EH (cell line): ENCODE measurements at places on chromosomes 11 and 22.
A peak's percentile ranks its signal among the peaks of the same experiment; 100 is the strongest.

DNA sequence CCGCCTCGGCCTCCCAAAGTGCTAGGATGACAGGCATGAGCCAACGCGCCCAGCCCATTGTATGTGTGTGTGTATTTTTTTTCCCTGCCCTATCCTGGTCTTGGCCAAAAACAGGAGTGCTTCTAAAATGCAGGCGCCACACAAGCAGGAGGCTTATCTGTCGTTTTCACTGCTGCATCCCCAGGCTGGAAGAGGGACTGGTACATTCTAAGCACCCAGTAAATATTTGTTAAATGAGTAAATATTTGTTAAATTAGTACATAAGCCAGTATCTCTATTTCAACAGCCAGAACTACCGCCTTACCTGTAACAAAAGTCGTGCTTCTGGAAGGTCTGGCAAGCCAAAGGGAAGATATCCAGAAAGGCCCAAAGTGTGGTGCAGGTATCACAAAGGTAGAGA, 24.9 kb downstream of the ASCC2 start:
- no peak for DNase-seq

DNA sequence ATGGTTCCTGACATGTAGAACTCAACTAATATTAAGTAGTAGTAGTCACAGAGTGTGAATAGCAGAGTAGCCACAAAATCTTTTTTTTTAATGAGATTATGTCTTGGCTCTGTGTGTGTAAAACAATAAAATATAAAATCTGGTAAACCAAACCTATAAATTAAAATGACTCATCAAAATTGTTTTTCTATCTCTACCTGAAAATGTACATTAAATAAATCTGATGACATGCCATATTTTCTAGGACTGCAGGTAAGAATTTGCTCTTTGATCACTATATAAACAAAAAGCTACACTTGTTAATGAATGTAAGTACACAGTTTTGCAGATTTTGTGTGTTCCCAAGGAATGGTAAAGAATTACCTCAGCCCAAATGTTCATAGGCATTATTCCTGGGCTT, 1231.5 kb downstream of the JRKL start:
- DNase-seq, result no peak

- DNase-seq, result no peak
These were observed 67.2 kb downstream of the CECR2 start for GRCh38 chr22:17436382-17436980.

- DNase-seq, result no peak
These were observed 16.4 kb upstream of the MMP7 start for GRCh38 chr11:102546923-102547471.

DNA sequence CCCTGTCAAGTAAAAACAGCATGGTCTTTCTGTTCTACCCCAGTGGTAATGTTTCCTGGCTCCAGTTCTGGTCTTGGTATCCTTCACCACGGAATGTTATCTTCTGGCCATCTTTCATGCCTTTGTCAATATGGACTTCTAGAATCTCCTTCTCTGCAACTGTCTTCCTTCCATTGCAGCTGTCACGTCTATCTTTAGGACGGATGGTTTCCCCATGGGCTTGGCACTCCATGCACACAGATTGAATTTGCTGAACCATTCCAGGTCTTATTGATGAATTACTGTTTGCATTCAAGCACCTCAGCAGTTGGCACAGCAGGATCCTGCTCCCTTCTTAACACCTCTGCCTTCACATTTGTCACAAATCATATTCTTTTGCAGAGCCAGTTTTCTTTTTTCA, 44.9 kb upstream of the SLC25A18 start:
- DNase-seq, result no peak

- peak; percentile 68 for DNase-seq
These were observed 9.7 kb upstream of the RCN1 start for GRCh38 chr11:32081129-32081641.

- no peak for DNase-seq
These were observed 2.4 kb upstream of the ARSA start for GRCh38 chr22:50630376-50630775.

- DNase-seq, result no peak
These were observed 2.8 kb downstream of the PDGFB start for GRCh38 chr22:39241794-39242594.

- no peak for DNase-seq
These were observed 678.7 kb downstream of the BRD1 start for GRCh38 chr22:49148895-49149418.

GRCh38 chr22:47334601-47335000, 572.2 kb downstream of the TBC1D22A start:
- DNase-seq, result no peak

DNA sequence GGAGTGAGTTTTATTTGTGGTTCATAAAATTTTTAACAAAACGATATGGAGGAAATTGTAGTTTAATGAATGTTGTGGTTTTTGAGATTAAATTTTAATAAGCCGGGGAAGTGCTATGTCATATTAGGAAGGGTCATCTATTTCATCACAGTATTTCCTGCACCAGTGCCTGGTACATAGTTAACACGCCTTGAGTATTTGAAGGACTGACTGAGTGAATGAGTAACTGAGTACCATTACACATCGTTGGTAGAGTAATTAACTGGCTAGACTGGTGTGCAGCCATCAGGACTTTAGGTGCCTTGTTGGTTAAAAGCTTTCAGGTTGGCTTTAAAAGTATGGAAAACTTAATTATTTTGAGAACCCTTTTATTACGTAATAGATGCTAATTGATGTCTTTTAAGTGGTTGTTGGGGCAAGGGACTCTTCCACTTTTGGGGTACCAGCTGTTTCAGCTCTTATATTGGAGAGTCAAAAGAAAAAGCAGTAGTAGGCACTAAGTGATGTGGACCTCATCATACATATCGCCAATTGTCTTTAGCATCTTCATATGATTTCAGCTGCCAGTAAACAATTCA, 101.8 kb downstream of the DDX10 start:
- no peak for DNase-seq
